Globus pallidus (tissue), 1 donor: ENCODE measurements at places on chromosomes 4 and X.

DNA sequence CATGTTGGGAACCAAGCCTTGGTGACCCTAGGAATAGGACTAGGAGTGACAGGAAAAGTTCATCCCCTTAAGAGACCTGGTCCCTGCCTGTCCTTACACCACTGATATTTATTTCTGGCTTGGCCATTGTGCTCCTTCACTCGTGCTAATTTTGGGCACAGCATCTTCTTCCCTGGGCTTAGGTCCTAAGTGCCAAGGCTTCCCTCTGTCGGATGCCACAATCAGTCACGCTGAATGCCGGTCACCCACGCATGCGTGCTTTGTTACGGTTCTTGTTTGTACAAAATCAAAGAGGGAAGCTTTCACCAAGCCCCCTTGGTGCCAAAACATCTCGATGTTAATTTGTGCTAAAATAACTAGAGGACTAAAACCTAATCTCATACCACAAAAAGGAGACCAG is 17.4 kb upstream of the MAP3K15 start:
- no peak for DNase-seq

GRCh38 chr4:24999392-25000089 is 31.2 kb downstream of the LGI2 start:
- DNase-seq: no peak

DNA sequence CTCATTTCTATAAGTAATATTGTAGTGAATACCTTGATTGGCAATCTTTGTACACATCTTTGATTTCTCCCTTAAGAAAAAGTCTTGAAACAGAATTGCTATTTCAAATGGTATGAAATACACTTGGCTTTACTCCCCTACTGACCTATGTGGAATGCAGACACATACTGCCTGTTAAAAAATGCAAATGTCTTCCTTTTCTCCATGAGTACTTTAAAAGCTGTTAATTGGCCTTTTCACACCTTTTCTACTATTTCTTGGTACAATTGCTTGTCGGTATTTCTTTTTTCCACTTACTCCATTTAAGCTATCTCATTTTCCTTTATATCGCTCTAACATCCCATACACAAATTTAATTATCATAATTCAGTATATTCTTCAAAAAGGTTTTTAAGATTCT is 87.2 kb downstream of the FRYL start:
- DNase-seq: no peak

- no peak for DNase-seq
Observed at GRCh38 chr4:168134651-168135050, 42.3 kb downstream of the ANXA10 start.

DNA sequence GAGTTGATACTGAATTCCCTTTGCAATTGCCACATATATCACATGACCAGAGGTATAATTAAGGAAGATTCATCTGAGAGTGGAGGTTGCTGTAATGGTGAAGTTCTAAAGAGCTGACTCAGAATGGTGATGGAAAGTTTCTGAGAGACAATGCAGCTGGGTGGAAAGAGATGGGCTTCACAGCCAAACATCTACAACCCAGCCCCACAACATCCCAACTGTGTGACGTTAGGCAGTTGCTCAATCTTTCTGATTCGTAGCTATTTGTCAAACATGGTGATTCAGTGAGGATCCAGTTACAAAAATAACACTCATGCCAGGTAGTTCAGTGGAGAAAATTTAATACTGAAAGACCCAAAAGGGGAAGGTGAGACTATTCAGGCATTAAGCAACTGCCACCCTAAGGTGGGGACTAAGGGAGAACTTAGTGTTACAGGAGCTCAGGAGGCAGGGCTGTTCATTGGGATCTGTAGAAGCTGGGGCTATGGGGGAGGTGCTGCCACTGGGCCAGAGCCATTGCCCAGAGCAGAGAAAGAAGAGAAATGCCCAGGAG is 6.9 kb upstream of the AFF1 start:
- no peak for DNase-seq

- DNase-seq: no peak
Observed at GRCh38 chr4:139129206-139129605, 47.8 kb downstream of the ELF2 start.

DNA sequence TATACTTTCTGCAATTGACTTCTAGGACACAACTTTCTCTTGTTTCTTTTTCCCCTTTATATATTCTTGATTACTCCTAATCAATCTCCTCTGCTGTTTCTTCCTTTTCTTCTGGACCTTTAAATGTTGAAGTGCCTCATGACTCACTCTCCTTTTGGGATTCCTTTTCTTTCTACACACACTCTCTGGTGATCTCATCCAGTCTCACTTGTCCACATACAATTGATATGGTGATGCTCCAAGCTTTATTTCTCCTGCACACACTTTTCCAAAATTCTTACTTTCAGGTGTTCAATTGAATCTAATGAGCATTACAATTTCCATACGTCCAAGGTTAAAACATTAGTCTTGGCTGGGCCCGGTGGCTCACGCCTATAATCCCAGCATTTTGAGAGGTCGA is 794.8 kb upstream of the EPHA5 start:
- DNase-seq: no peak

DNA sequence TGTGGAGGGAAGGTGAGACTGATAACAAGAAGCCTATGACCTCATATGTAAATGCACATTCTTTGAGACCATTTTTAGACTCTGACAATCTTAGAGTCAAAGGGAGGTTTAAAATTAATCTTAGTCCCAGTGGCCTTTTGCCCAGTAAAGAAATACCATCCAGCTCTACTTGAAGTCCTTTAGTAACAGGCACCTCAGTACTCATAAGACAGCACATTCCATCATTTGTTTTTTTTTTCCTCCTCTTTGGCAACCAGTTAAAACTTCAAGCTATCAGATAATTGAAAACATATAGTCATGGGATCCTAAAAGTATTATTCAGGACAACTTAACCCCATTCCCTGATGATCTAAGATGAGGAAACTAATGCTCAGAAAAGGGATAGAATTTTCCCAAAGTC is 4.6 kb downstream of the EDA2R start:
- no peak for DNase-seq

- no peak for DNase-seq
Observed at GRCh38 chr4:166637816-166638215, 596.5 kb downstream of the SPOCK3 start.

- no peak for DNase-seq
Observed at GRCh38 chrX:84477114-84477513, 25.1 kb downstream of the HDX start.

GRCh38 chr4:185587427-185588161 is 52.3 kb upstream of the PDLIM3 start:
- DNase-seq: no peak

DNA sequence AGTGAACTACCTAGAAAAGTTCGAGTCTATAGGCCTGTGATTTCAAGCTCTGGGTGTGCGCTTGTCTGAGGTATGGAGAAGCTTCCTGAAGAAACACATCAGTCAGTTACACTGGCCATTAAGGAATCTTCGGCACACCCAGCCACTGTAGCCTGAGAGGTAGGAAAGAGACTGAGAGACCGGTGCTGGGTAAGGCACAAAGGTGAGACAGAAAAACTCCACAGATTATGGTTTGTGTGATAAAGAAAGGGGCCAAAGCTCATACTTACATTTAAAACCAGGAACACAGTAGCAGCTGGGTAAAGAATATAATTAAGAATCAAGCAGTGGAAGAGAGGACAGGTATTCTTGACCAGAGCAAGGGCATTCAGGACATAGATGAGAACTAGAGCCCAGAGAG is 74.8 kb upstream of the TTC29 start:
- DNase-seq: no peak
